Activated gamma-delta T cell (primary cell): ENCODE measurements at places on chromosomes 5 and 9.

DNA sequence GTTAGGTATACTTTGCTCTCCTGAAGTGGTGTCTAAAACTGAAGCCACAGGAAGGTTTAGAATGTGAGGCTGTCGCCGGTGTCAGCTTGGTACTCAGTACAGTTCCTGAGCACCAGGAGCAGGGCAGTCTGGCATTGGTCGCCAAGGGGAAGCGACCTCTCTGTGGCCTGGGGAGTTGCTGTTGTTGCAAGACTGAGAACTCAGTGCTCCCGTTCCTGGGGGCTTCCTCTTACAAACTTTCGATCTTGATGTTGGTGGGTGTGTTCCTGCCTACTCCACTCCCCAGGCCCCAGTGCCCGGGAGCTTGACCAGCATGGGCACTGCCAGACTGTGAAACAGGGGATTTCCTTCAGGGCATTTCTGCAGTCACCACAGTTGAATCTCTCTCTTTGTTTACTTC lies 52.4 kb upstream of the PPARGC1B start:
- no peak for DNase-seq

DNA sequence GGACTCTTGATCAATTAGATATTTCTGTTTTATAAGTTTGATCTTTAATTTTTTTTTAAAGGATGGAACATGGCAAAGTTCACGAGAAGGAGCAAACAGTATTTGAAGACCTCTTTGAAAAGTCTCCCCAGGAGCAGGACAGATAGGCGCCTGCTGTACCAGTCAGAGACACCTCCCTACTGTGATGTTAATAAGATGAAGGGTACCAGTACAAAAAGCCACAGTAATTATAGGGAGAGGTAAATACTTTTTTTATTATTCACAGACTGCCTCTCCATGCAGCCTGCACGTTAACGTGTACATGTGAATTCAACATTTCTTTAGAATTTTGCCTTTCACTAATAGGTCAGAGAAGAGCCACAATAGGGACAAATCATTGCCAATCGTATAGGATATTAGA lies 146.5 kb upstream of the CDH6 start:
- no peak for DNase-seq

DNA sequence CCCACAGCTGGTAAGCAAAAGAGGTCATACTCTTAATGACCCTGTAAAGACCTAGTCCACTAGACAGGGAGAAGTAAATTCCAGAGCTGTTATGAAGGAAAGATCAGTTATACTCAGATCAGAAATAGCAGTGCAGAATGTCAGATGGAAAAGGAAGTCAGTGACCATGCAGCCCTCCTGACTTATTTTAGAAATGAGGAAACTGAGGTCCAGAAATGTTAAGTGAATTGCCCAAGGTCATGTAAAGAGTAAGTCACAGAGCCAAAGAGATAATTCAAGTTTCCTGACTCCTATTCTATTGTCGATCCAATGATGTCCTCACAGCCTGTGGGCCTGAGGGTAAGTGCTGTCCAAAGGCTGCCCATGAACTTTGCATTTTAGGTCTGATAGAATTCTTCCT lies 214.9 kb upstream of the IL12B start:
- DNase-seq = no peak

- no peak for DNase-seq
Measured at GRCh38 chr5:84603568-84604185, 219.0 kb upstream of the EDIL3 start.

DNA sequence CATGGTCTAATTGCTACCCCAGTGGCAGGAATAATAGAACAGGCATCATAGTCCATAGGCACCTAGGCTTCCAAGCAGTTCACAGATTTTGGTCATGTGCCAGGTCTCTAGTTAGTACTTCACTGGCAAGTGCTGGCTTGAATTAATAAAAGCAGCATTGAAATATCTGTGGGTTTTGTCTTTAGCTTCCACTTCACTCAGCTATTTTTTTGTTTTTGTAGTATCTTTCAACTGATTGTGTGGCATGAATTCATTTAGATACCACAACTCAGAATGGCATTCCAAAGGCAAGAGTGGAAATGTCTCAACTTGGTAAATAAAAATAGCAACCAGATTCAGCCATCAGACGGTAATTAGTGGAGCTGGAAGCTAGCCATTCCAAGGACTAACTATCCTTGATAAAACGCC lies 27.9 kb upstream of the ITGA2 start:
- no peak for DNase-seq

GRCh38 chr9:33818167-33818846 lies 1.3 kb downstream of the UBE2R2 start:
- DNase-seq = no peak

- no peak for DNase-seq
Measured at GRCh38 chr9:15213249-15213648, 93.8 kb downstream of the TTC39B start.

DNA sequence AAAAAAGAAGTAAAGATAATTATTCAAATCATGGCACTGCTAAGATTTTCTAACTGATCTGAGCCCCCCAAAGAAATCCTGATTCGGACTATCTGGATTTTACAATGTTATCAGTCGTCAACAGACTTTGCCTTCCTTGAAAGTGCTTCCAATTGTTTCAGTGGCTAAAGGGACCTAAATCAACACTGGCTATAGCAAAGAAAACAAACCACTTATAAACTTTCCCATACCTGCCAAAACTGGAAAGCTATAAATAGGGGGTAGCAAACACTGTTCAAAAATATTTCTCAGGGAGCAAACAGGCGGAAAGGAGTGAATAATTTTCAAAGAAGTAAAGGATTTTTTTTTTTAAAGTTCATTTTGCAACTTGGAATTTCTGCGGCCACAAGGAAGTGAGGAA lies 105.6 kb upstream of the LIFR start:
- no peak for DNase-seq

- no peak for DNase-seq
Measured at GRCh38 chr5:73989956-73990355, 364.0 kb downstream of the ARHGEF28 start.

- no peak for DNase-seq
Measured at GRCh38 chr5:175692996-175693710, 35.3 kb downstream of the HRH2 start.

DNA sequence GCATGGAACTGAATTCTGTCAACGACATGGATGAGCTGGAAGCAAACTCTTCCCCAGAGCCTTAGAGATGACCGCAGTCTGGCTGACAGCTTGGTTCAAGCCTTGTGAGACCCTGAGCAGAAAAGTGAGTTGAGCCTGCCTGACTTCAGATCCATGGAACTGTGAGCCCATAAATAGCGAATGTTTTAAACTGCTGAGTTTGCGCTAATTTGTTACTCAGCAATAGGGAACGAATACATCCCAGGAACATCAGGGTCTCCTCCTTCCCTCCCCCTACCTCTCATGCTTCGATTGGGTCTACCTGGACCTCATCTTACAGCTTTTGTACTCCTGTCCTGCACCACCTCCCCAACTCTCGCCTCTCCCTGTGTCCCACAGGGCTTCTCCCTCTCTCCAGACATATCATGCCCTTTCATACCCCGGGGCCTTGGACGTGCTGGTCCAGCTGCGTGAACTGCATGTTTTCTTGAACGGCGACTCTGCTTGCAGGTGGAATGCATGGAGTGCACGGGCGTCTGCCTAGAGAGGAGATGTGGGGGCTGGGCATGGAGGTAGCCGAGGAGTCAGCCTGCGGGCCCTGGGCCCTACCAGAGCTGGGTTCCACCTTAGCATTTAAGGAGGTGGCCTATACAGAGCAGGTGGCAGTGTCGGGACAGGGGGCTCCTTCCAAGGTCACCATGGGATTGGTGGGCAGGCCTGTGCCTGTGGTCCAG lies 7.9 kb downstream of the GADD45G start:
- DNase-seq = no peak

DNA sequence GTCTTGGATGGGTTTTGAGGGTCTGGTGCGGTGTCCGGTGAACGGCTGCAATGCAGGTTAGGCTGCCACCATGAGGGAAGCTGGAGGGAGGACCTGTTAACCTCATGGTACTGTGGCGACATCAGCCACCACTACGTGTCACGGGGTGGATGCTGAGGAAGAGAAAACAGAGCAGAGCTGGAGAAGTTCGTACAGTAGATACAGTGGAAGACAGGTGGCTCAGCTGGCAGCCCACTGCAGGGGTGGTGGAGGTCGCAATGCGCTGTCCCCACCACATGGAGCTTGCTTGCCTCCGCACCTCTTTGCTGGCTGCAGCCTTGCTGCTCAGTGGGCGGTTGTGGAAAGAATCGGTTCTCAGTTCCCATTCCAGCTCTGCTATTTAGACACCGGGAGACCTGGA lies 2.8 kb downstream of the DCANP1 start:
- no peak for DNase-seq

- DNase-seq = no peak
Measured at GRCh38 chr9:37840560-37841194, 40.1 kb downstream of the DCAF10 start.

- DNase-seq = no peak
Measured at GRCh38 chr5:393846-394275, 49.1 kb upstream of the EXOC3 start.

DNA sequence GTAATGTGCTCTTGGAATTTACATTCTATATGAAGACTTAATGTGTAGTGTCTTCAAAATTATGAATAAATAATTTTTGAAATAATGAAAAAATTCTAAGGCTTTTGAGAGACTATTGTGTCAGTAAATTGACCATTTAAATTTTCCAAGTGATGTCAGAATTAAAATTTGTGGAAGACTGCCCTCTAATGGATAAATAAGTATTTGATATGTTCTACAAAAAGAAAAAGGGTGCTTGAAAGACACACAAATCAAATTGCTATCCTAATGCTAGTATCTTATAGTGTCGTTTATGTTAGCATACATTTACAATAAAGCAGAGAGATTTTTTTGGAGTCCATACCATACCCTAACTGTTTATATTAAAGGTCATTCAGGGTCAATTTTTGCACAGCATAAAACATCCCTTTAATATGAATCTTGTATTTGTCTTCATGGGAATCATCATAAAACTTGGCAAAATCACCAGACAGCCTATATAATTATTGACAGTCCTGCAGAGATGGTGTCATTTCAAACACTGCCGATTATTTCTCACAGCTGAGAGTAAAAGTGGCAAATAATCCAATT lies 120.8 kb upstream of the SLC27A6 start:
- DNase-seq = no peak

DNA sequence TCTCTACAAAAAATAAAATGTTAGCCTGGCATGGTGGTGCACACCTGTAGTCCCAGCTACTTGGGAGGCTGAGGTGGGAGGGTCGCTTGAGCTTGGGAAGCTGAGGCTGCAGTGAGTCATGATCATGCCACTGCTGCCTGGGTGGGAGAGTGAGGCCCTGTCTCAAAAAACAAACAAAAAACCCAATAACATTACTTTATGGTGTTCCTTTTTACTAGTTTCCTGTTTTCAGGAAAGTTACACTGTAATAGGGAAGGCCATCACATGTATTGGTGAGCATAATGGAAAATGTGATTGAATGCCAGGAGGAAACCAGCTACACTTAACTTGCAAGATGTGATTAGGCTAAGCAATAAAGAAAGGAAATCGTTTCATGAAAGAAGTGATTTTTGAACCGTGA lies 42.7 kb downstream of the SV2C start:
- no peak for DNase-seq

DNA sequence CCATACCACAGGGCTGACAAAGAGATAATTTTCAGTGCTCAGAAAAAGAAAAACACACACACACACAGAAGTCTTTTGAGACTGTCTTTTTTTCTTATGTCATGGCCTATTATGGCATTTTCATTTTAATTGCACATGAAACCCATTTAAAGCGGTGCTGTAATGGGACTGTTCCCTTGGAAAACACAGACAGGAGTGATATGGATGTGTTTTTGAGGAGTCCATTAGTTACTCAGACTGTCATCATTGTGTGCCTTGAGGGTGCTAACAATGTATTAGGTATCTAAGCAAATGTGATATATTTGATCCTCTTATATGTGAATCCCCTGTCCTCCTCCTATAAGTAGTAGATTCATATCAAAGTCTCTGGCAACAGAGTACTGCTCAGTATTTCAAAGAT lies 642.0 kb upstream of the WWC1 start:
- no peak for DNase-seq

- DNase-seq = no peak
Measured at GRCh38 chr5:6273090-6273735, 105.1 kb downstream of the MED10 start.

GRCh38 chr5:132354381-132355139 lies 14.9 kb upstream of the SLC22A5 start:
- DNase-seq = no peak

DNA sequence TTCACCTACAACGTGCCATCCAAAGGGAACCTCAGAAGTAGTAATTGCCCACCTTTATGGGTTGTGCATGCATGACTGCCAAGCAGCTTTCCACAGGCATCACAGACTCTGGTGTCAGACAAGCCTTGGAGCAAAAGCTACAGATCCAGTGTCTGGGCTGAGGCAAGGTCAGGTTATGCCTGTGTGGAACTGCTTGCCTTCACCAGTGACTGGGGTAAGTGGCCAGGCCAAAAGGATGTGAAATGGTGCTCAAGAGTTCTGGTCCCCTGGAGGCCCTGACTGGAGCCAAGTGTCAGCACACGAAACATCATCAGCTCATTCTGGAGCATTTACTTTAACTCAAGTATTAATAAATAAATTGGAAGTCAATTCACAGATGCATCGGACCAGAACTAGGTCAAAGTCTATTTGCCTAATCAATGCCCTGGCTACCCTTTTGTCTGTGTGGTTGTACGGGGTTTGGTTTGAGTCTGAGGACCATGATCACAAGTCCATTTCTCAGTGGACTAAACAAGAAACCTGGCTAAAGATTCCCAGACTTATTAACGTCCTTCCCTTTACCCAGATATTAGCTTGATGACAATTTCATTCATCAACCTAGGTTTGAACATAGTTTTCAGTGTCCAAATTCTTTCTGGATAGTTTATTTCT lies 41.5 kb upstream of the ZBED3 start:
- no peak for DNase-seq

- DNase-seq = no peak
Measured at GRCh38 chr9:124467410-124468060, 17.3 kb downstream of the ADGRD2 start.

GRCh38 chr5:6737043-6737941 lies 24.1 kb downstream of the TENT4A start:
- DNase-seq = no peak

DNA sequence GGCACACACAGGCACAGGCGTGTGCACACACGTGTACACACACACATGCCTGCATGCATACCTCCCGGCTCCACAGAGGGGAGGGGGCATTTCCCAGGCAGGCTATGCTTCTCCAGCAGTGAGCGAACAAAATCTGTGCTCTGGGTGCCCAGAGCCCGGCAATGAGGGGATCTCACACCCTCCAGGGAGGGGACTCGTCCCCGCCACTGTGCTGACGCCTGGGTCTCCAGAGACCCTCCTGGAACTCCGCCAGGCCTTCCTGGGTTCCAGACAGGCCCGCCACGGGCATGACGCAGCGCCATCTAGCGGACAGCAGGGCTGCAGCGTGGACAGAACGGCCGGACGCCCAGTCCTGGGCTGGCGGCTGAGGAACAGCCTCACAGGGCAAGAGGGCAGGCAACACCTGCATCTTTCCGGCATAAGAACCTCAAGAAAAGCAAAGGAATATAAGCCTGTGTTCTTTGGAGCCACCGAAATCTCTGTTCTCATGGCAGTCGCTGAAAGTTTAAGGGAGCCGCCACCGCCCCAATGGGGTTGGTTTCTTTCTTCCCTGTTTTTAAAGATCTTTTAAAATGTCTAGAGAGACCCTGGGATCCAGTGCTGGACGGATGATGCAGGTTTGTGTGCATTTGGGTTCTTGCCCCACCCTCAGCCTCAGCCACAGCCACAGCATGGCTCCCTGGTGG lies 135.6 kb upstream of the PPP1R26 start:
- no peak for DNase-seq

GRCh38 chr5:370311-370958 lies 48.9 kb downstream of the AHRR start:
- DNase-seq = no peak

GRCh38 chr5:61491861-61492260 lies 159.8 kb downstream of the ZSWIM6 start:
- DNase-seq = no peak
